NK-92 treated with Interleukin-12 subunit alpha and Interleukin-12 subunit beta, amount 100 ng/mL, for 24 hours (cell line): ENCODE measurements at places on chromosomes 6 and 20.

GRCh38 chr20:46621492-46621891 lies 29.8 kb downstream of the SLC13A3 start:
- DNase-seq = no peak

GRCh38 chr20:9068233-9068801 lies 570 bp upstream of the PLCB4 start:
- DNase-seq = no peak

GRCh38 chr6:100987556-100987955 lies 106.4 kb upstream of the ASCC3 start:
- no peak for DNase-seq

- DNase-seq = no peak
Measured at GRCh38 chr20:1982686-1983085, 11.2 kb downstream of the PDYN start.

- no peak for DNase-seq
Measured at GRCh38 chr6:150235218-150235617, 92.4 kb downstream of the PPP1R14C start.

- DNase-seq = no peak
Measured at GRCh38 chr6:96007663-96008062, 8.1 kb upstream of the FUT9 start.

DNA sequence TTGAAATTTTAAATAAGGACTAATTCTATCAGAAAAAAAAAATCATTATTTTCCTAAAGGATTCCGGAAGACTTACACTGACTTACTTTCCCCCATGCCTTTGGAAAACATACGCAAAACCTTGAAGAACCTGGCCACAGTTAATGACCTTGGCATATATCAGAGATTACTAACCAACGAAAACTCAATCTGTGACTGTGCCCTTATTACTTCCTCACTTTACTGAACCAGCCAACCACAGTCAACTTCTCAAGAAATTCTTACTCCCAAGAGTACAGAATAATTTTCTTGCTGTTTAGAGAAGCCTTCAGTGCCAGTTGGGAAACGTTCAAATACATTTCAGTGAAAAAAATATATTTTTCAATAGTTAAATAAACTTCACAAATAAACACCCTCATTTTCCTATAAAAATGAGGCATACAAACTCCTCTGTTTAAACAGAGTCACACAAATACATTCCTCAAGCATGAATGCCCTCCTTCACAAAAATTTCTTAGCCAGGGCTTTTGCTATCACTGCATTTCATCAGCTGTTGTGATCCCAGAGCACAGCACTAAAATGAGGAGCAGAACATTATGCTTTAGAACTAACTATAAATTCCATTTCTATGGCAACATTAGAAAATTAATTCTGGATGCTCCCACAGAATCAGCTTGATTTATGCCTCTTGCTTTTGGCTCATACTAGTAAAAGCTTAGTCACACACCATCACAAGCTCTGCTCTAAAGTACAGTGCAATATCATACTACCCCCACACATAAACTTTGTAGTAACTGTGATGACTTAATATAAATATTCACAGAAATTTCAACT lies 117.6 kb downstream of the DST start:
- DNase-seq = no peak
